Peyer's patch (tissue), 4 donors: ENCODE measurements at places on chromosomes 5 and 9. TPM values are rescaled to one million over a fixed set of nuclear protein-coding genes. Genes with fewer than 3 reads are reported as not detected.

GRCh38 chr5:10283927-10284635, 23.6 kb downstream of the CMBL start:
- DNase-seq = peak; percentile 91

DNA sequence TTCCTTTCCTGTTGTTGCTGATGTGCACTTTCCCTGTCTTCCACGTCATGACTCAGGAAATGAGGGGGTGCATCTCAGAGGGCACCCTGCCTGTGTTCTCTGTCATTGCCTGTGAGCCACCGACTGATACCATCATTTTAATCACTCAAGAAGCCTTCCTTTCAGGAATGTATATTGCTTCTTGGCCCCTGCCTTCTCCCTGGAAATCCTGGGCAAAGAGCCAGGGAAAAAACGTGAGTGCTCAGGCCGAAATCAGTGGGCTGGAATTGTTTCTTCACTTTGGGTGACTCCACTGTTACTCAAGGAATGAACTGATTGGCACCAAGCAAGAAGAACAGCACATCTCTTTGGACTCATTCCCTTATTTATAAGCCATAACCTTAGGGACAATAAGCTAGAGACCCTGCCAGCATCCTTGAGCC, 126.1 kb downstream of the SNX18 start:
- DNase-seq = no peak

GRCh38 chr5:177588413-177588909, 3.5 kb upstream of the TMED9 start:
- no peak for DNase-seq

- no peak for DNase-seq
These were observed 20.2 kb downstream of the NSG2 start for GRCh38 chr5:174065528-174066197.

The EDIL3 gene
- total RNA-seq = 6.7 TPM

DNA sequence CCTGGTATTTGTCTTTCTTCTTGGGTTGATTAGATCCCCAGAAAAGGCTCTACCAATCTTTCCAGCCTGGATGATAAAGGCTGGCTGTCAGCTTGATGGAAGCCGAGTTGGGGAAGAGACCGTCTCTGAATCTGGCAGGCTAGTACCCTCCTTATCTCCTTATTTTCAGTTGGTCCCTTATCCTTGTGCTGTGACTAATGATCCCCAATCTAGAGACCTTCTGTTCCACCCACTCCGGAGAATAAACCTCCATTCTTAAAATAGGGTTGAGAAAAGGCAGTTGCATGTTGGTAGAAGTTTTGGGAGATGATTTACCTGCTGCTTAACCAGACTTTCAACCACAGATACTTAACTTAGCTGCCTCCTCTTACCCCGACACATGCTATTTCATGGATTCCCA, 52.3 kb downstream of the PRKACG start:
- DNase-seq = no peak

DNA sequence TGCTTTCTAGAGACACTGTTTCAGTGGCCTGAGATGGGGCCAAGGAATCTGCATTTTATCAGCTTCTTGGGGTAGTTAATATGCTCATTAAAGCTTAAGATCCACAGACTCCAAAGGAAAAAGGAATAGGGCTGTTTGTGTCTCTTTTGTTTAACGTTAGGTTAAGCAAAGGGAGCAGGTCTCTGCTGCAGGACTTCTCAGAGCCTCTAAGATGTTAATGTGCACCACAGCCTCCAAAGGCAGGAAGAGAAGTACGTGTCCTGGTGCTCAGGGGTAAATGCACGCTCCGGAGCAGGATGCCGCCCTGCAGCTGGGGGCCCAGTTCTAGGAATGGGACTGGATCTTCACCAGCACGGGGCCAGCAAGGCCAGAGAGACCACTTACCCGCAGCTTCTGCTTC, 19.6 kb downstream of the SPARC start:
- DNase-seq = no peak

The PCA3 gene
- total RNA-seq = not detected

The CDKN2B-AS1 gene
- 80.0 TPM for total RNA-seq
